AG04450 (cell line): ENCODE measurements at places on chromosomes 1 and 21. TPM values are rescaled to one million over a fixed set of nuclear protein-coding genes. Genes with fewer than 3 reads are reported as not detected.

- DNase-seq: no peak
Measured at GRCh38 chr1:219526074-219526473, 86.8 kb downstream of the ZC3H11B start.

- no peak for DNase-seq
Measured at GRCh38 chr1:218699421-218699820, 354.3 kb downstream of the TGFB2 start.

DNA sequence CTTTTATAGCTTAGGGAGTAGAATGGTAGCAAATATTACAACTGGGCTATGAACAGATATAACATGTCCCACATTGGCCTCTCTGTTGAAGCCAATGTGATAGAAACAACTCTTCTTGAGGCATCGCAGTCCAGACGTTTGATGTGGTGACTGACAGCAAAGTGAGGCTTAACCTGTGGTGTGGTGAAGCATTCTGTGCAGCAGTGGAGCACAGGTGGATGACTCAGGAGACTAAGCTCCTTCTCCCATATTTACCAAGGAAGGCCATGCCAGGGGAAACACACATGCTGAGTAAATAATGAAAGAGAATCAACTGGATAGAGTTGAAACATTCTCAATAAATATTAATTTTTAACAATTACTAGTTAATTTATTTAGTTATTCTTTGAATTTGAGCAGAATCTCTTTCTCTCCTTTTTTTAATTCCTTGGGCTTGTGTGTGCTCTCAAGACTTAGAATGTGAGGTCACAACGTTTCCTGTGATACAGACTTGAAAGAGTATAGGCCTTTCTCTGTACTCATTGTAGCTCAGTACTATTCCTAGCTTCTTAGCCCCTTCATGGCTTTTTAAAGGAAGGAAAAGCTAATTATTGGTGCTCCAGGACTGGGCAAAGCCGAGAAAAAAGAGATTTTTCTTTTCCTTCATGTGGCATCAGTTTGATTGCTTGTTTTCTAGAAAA lies 17.6 kb downstream of the CRB1 start:
- DNase-seq: no peak

DNA sequence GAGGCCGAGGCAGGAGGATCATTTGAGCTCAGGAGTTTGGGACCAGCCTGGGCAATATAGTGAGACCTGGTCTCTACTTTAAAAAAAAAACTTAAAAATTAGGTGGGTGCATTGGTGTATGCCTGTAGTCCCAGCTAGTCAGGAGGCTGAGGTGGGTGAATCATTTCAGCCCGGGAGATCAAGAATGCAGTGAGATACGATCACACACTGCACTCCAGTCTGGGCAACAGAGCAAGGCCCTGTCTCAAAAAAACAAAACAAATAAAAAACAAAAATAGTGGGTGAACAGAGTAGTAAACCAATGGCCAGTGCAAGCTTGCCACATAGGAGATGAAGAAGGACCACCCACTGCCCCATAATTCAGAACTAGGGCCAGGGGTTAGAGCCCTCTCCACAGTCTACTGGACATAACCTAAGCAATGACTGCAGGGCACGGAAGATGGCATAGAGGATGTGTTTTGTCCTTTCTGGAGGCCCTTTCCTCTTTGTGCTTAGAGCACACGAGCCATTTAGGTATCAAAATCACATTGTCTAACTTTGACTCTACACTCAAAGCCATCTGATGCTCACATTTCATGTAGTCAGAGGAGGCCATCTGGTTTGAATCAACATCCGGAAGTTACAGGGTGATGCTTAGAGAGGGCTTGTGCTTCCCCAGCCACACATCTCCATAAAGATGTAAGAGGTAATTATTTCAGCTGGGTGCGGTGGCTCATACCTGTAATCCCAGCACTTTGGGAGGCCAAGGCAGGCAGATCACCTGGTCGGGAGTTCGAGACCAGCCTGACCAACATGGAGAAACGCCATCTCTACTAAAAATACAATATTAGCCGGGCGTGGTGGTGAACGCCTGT lies 12.6 kb downstream of the CD2 start:
- no peak for DNase-seq

GRCh38 chr21:35868005-35868868 lies 192.1 kb downstream of the SETD4 start:
- no peak for DNase-seq

- no peak for DNase-seq
Measured at GRCh38 chr1:56726706-56727105, 81.6 kb downstream of the PRKAA2 start.

- peak; percentile 97 for DNase-seq
Measured at GRCh38 chr1:181112071-181112929, 23.8 kb downstream of the IER5 start.

GRCh38 chr1:8120693-8121260 lies 94.7 kb upstream of the ERRFI1 start:
- no peak for DNase-seq

DNA sequence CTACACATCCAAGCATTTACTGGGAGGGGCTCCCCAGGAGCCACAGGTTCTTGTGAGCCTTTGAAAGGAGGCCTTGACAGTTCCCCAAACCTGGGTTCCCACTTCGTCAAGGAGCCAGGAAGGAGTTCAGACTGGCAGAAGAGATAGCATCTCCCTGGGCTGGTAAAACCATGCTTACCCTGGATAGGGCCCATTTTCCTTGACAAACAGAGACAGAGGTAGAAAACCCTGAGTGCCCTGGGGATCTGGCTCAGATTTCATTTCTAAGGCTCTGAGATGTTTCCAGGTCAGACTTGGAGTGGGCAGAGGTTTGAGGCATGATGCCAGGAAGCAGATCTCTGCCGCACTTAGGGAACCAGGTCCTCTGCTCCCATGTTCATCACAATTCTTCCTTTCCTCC lies 2.7 kb downstream of the ETNK2 start:
- DNase-seq: no peak

- DNase-seq: no peak
Measured at GRCh38 chr1:88371436-88372023, 312.5 kb upstream of the PKN2 start.

- DNase-seq: no peak
Measured at GRCh38 chr21:45026066-45026745, 48.2 kb upstream of the ADARB1 start.

- DNase-seq: no peak
Measured at GRCh38 chr1:54229281-54229891, 29.4 kb downstream of the MRPL37 start.

DNA sequence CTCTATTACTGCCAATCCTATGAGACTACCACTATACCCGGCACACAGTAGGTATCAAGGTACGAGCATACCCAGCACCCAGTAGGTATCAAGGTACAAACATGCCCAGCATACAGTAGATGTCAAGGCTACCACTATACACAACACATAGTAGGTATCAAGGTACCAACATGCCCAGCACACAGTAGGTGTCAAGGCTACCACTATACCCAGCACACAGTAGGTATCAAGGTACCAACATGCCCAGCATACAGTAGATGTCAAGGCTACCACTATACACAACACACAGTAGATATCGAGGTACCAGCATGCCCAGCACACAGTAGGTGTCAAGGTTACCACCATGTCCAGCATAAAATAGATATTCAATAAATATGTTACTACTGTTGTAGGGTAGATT lies 98.4 kb downstream of the C1orf94 start:
- no peak for DNase-seq

DNA sequence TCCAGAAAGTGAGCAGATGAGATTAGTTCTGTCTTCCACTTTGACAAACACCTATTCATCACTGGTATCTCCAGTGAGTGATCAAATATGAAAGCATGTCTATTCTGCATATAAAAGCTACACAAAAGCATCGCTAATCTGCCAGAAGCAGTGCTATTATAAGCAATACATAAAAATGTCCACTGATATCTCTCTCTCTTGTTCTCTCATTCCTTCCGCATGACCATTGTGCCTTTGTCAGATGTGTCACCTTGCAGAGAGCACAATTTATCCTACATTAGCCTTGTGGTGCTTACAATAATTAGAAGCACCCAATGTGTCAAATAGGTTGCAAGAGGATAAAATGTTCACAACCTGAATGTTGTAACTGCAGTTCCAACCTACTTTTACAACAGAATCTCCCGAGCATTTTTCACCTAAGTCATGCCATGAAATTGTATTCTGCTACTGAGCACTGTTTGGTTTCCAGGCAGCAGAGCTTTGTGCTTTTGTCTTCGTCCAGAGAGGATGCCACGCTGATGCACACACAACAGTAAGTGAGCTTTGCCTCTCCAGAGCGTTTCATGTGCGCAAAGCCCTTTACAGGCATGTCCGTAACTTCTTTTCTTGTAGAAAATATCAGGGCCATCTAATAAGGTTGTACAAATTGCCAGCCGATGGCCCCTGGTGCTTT lies 198.7 kb upstream of the PLD5 start:
- DNase-seq: no peak

DNA sequence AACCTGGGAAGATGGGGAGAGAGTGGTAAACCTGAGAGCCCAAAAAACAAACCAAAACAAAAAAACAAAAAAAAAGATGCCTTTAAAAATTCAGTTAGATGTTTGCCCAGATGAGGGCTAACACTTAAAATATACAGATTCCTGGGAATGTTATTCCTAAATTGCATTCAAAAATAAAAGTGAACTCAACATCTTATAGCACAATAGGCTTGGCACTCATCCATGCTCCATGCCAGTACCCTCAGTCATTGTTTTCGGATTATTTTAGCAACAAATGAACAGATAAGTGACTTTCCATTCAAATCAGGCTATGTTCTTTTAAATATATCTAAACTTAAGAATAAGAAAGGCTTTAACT lies 3.7 kb downstream of the ATP1A1 start:
- no peak for DNase-seq

DNA sequence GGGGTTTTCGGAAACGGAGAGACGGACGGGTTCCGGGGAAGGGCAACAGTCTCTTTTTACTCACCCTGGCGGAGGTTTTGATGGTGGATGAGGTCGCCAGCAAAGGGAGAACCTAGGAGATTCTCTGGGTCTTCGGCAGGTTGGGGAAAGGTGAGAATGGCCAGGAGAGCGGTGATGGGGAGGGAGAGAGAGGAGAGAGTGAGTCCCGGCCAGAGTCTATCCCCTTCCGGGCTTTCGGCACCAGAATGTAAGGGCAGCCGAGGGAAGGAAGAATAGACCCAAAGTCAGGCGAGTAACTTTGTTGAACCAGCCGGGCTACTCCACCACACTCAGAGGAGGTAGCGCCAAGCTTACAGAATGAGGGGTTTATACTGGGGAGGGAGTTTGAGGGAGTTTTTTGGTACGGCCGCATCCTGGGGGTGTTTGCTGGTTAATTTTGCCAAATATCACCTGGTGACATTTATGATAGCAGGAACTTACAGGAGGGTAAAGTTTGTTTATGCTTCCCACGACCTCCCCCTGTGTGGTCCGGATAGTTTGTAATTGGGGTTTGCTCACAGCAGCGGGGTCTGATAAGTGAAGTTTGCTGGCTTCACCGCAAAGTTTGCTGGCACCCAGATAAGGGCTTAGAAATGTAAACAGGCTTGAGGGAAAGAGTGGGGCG lies 141.1 kb upstream of the ETV3 start:
- DNase-seq: no peak

GRCh38 chr1:8858112-8858668 lies 20.3 kb downstream of the ENO1 start:
- no peak for DNase-seq

DNA sequence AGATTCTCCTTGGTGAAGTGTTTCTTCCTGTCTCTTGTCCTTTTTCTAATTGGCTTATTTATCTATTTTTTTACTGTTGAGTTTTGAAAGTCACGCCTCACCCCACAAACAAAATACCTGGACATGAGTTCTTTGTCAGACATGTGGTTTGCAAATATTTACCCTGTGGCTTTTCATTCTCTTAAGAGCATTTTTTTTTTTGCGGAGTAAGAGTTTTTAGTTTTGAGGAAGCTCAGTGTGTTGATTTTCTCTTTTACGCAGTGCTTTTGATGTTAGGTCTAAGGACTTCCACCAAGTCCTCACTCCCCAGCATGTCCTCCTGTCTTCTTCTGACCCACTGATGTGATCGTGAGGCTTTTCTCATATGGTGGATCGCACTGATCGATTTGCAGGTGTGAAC lies 7.6 kb downstream of the DFFB start:
- no peak for DNase-seq

GRCh38 chr1:246459221-246459620 lies 47.9 kb downstream of the SMYD3 start:
- DNase-seq: no peak

DNA sequence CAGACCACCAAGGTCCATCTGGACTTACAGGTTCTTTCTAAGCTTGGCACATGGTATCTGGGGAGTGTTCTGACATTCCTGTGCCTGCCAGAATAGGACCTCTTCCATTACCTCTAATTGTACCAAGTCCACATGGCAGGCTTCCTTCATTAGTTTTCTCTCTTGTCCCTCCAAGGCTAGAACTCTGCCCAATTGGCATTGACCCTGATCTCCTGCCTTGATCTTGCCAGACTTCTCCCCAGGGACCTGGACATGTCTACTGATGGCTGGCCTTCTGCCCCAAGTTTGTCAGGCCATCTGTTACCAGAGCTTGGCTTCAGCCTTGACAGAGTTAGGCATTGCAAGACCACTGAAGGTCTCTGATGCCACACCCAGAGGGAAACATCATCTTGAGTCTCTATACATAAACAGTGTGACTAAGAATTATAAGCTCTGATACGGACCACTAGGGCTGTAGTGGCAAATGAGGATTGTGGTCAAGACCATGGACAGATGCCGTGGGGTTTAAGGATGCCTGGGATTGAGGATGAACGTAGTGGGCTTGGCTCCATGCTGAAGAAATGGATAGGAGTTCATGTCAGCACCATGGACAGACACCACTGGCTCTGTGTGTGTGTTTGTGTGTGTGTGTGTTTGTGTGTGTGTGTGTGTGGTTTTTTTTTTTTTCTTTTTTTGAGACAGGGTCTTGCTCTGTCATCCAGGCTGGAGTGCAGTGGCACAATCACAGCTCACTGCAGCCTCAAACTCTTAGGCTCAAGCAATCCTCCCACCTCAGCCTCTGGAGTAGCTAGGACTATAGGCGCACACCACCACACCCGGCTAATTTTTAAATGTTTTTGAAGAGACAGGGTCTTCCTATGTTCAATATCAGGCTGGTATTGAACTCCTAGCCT lies 19.5 kb upstream of the PSMB2 start:
- peak; percentile 38 for DNase-seq

- no peak for DNase-seq
Measured at GRCh38 chr1:183450093-183450492, 22.2 kb upstream of the SMG7 start.

GRCh38 chr1:2098839-2099785 lies 48.9 kb downstream of the PRKCZ start:
- no peak for DNase-seq

- no peak for DNase-seq
Measured at GRCh38 chr21:32957545-32957944, 68.2 kb upstream of the OLIG2 start.

DNA sequence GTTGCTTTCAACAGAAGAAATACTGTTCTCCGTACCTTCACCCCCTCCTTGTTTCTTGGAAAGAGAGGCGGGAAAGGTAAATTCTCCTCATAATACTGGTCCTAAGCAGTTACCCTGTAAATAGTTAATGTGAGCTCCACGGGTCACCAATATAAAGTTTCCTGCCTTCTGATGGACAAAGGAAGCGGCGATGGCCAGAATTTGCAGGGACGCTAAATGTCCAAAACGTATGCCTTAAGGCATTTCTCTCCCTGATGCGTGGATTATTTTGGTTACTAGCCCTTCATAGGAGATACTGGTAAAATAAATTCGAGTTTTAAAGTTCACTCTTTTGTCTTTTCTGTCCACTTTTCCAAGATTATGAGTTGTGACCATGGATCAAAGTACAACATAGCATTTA lies 898 bp upstream of the PTGS2 start:
- DNase-seq: no peak

The RAP1GAP gene
- polyA plus RNA-seq: 0.14 and 0.15 TPM in 2 replicates

The TMPRSS15 gene
- polyA plus RNA-seq: not detected in 2 replicates

The OR6K3 gene
- polyA plus RNA-seq: not detected in 2 replicates

The PDZK1IP1 gene
- polyA plus RNA-seq: not detected in 2 replicates

The TMEM54 gene
- polyA plus RNA-seq: 28.6 and 49.5 TPM in 2 replicates

The FMO3 gene
- polyA plus RNA-seq: 2.8 and 3.0 TPM in 2 replicates

The TGFB2 gene
- polyA plus RNA-seq: 10.2 and 14.8 TPM in 2 replicates
